Stimulated activated CD4-positive, alpha-beta T cell treated with anti-CD3 and anti-CD28 coated beads, Interleukin-12 subunit alpha, Interleukin-12 subunit beta, amount 100 ng/mL, for 48 hours (primary cell): ENCODE measurements at places on chromosomes 7 and 10.

DNA sequence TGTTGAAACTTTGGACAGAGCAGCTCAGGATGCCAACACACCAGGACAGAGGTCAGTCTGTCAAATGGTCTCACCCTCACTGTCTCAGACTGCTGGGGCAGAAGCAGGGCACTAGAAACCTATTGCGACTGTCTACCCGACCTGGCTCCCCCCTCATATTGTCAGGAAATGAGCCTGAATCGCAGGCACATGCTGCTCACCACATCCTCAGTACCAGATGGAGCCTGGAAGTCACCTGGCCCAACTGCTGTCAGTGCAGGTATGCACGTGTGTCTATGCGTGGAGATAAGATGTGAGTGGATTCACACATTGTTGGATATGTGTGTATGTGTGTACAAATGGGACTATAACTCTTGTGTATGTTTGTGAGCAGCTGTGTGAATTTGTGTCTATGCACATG lies 3.2 kb upstream of the CDHR1 start:
- no peak for DNase-seq

DNA sequence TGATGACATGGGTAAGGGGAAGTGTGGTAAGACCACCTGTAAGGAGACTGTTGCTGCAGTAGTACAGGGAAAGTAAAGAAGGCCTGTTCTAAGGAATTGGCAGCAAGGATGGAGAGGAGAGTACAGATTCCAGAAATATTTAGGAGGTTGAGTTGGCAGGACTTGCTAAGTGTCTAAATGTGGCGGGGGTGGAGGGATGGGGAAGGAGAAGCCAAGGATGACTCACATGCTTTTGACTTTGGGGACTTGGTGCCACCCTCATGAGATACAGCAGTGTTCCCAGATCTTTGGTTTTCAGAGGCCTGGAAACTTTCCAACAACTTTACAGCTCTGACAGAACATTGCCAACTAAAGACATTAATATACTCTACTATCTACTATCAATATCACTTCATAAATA lies 45.4 kb downstream of the CDK6 start:
- DNase-seq, result no peak

DNA sequence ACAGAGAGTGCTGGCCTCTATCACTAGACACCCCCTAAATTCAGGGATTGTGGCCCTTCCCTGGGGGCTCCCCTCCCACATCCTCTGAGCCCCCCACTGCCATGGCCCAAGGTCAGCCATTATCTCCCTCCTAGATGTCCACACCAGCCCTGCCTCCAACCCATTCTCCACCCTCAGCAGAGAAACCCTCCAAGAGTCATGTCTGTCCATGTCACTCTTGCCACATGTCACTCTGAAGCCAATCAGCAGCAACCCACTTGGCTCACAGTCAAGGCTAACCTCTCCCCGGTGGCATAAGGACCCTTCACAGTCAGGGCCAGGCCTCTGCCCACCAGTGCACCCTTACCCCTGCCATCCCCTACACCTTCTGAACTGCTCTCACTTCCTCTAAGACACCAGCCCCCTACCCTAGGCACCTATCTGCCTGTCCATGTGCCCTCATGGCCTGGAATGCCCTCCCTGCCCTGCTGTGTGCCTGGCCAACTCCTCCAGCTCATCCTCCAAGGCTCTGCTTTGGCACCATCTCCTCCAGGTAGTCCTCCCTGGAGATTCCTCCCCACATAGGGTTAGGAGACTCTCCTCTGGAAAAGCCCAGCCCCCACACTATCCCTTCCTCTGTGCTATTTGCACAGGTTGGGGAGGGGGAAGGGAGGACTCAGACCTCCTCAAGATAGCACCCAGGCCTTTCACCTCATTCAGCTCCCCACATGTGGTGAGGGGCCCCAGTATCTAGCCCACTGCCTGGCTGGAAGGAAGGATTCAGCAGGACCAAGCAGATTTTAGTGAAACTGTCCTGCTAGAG lies 83.7 kb downstream of the GRID1 start:
- DNase-seq, result no peak

GRCh38 chr7:36016648-36017047 lies 136.4 kb upstream of the EEPD1 start:
- DNase-seq, result no peak

- no peak for DNase-seq
These were observed 4.1 kb downstream of the PPIF start for GRCh38 chr10:79351332-79351731.

DNA sequence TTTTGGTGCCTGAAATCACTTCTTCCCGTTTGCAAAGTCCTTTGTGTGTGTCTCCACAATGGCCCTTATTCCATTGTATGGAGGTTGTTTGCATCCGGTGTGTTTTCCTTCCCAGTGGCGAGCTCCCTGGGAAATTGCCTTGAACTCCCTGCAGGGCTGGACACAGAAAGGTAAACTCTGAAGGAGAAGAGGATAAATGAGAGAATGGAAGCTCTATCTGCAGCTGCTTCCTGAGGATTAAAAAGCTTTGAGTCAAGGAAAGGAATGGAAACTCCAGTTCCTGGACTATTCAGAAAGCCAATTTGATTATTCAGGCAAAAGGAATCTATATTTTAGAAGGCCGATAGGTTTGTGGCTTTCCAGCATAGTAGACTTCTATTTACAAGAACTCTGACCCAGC lies 4.4 kb upstream of the GRK5 start:
- DNase-seq, result no peak

- DNase-seq, result no peak
These were observed 265.9 kb upstream of the NRP1 start for GRCh38 chr10:33600381-33600780.

GRCh38 chr10:70378122-70378521 lies 4.3 kb downstream of the LRRC20 start:
- no peak for DNase-seq

- DNase-seq, result no peak
These were observed 57.8 kb upstream of the WIPF3 start for GRCh38 chr7:29748286-29749099.

DNA sequence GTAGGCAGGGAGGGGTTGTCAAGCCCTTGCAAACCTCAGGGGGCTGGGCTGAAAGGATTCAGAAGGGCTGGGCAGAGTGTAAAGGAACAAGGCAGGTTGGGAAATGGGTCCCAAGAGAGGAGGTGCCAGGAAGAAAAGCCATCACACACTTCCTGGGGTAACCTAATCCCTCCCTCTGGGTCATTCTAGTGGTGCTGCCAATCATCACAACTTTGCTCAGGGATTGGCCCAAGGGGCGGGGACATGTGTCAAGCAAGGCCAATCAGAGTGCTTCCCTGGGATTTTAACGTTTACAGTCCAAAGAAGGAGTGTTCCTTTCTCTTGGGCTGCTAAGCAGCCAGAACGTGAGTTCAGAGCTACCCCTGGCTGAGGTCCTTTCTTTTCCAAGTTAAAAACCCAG lies 57.1 kb upstream of the NPTX2 start:
- DNase-seq, result no peak

GRCh38 chr10:75097666-75098285 lies 13.7 kb upstream of the SAMD8 start:
- DNase-seq, result no peak

DNA sequence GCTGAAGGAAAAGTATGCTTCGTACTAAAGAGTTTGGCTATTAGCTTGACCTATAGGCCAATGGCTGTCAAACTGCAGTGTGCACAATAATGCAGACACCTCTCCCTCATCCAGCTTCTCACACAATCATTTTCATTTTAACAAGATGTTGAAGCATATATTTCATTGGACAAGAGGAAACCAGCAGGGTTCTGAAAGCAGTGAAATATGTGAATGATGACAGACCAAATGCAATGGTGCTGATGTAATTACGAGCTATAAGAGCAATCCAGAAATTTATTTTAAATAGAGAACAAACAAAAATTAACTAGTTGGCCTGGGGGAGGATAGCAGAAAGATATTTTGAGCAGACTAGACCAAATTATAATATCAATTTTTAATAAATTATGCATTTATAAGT lies 331.5 kb upstream of the AKR1E2 start:
- DNase-seq, result no peak

DNA sequence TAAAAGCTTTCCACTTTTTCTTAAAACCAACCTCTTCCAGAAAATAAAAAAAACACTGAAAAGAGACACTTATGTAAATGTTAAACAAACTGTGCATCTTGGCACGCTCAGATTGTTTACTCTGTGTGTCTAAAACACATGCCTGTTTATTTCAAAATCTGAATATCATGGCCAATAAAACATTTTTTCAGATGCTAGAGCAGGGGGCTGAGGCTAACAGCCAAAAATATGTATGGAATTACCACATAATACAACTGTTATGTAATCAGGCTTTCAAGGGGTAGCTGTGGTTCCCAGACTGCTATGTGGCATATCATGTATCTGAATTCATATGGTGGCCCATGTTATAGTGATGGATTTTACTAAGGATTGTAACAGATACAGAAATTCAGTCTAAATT lies 130.4 kb downstream of the HIBADH start:
- DNase-seq, result no peak

- DNase-seq, result no peak
These were observed 784.7 kb upstream of the AUTS2 start for GRCh38 chr7:68813551-68814080.

DNA sequence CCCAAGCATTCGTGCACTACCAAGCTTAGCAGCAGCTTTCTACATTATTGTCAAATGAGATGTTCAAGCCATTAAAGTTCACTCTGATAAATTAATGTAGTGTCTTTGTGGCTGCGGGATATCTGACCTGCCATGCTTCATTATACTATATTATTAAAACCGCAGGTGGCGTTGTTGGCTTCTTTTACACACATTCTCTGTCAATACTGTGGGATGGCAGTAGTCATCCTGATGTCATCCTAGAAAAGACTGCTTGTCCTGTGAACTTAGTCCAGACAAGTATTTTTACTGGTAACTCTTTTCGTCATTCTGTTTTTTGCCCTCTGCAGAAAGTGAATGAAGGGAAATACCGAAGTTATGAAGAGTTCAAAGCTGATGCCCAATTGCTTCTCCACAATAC lies 103.9 kb downstream of the ZMYND11 start:
- DNase-seq, result no peak

DNA sequence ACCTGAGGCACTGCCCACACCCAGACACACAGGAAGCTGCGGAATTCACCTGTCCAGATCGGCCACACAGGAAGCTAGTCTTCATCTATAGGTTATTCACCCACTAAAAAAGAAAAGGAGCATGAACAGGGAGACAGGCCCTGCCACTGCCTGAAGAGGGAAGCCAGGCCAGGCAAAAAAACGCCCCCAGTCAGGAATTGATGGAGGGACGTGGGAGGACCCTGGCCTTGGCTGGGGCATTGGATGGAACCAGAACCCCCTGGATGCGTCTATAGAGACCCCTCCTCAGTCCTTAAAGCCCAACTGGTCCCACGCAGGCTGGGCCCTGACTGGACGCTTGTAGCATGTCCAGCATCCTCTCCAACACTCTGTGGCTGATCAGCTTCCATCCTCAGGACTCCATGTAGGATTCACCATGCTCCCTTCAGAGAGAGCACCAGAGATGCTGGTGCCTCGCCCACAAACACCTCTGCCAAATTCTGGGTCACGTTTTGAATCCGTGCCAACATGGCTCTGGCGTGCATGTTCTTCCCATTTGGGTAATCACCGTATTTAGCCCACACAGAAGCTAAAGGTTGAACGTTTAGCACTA lies 259.3 kb upstream of the TCERG1L start:
- no peak for DNase-seq

DNA sequence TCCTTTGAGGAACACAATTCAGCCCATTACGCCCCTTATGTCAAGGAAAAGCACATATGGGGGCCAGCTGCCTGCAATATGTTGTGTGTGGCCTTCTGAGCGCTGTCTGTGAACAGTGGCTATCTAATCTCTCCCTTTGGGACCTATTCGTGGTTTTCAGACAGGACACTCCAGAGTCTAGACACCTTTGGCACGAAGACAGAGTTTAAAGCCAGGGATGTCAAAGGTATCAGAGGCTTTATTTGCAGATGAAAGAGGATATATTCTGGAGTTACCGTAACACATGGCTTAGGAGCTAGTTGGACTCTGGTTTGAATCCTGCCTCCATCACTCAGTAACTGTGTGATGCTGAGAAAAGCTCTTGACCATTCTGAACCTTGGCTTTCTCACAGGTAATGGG lies 14.8 kb upstream of the EEPD1 start:
- no peak for DNase-seq

DNA sequence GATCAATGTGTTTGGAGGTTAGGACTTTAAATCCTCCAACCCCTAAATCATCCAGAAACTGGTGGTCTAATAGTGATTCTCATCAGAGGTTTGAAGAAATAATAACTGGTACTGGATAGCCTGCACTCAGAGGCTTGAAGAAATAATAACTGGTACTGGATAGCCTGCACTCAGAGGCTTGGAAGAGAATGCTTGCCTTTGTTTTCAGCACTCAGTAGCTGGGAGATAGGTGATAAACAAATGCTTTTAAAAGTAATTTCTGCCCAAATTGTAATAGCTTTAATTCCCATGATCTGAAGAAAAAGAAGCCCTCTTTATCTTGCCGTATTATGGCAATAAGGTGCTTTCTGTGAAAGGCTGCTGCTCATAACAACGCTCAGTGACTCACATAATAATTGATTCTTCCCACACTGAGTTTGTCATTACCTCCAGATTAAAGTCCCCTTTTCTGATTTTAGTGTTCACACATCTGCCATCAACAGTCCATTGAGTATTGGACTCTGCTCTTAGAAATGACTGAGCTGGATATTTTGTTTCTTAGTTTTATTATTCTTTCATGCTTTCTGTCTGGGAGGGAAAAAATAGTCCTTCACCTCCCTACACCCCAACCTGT lies 112.3 kb upstream of the PHYHIPL start:
- no peak for DNase-seq

- no peak for DNase-seq
These were observed 236.0 kb downstream of the TNS3 start for GRCh38 chr7:47345857-47346298.

DNA sequence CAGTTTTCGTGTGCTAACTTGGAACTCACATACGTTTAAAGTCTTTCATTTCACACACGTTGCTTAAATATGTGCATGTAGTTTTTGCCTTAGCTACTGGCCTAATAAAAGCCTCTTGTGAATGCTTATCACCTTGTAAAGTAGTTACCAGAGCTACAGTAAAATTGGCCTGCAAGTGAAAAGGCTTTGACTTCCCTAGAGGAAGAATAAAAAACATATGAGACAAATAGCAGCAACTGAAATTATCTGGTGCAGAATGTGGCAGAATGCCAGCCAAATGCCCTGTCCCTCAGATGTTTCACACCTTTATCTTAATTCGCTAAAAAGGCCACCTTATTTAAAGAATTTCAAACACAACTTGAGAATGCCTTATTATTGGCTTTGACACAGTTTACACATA lies 28.1 kb upstream of the RPA3 start:
- DNase-seq, result no peak
